ENCODE measurements at places on chromosomes 2 and 18. TPM values are rescaled to one million over a fixed set of nuclear protein-coding genes. Genes with fewer than 3 reads are reported as not detected.
A peak's percentile ranks its signal among the peaks of the same experiment; 100 is the strongest.

DNA sequence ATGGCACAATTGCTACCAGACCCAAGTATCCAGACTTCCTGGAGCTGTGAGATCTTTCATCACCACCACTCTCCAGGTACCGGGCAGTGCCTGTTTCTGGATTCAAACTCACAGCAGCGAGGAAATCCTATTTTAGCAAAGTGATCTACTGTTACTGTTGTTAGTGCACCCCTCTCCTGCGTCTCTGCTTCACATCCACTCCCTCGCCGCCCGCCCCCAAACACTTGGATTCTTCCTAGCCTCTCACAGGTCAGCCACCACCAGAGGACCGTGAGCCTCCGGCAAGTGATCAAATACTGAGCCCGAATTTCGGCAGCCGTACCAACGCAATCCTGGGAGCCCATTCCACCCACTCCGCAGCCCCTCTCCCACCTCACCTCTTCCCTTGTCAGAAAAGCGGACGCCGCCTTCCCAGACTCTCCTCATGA, 519 bp downstream of the METTL4 start:
- peak; percentile 17 for DNase-seq

- no peak for DNase-seq
Measured at GRCh38 chr18:61946449-61946848, 53.6 kb upstream of the RNF152 start.

DNA sequence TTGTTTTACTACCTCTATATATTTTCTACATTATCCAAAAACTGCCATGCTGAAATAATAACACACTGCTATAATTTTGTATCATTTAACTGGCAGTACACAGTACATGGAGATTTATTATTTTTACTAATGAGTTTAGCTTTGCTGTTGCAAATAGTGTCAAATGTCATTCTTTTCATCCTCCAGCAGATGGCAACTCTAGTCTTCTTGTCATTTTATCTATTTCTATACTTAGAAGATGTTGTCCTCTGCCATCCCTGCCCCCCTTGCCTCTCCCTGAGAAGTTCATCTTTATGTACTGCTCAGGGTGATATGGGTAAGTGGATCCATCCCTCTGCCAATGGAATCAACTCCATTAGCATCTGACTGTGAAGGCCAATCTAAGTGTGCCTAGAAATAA, 21.7 kb upstream of the LRRTM1 start:
- DNase-seq: peak; percentile 17

DNA sequence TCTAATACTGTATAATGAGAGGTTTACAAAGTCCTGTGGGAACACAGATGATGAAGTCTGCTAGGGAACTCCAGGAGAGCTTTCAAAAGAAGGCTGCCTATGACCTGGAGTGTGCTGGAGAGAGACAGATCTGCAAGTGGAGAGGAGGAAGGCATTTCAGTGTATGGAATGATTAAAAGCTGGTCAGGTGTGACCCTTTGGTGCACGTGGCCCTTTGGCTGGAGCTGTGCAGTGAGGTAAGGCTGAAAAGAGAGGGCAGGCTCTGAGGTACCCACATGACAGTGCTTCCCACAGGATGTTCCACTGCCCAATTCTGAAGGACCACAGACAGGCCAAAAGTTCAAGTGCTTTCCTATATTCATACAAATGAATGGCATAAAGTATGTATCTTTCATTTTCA, 157.1 kb downstream of the DYM start:
- DNase-seq: no peak

Gene KYNU
- not detected for total RNA-seq

DNA sequence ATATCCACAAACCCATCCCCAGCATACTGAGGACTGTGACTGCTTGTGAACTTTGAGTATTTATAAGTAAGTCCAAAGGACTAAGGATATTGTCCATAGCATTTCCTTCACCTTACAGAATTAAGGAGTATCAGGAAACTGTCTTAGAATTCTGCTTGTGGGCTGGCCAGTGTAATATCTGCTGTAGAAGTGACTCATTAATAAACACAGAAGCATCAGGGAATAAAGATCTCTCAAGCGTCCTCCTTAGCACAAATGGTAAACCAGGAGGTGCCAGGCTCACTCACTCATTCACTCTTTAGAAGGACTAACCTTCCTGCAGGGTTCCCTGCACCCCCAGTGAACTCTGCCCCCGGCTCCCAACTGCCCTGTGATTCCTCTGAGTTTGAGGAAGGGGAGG, 31.0 kb downstream of the CCDC68 start:
- no peak for DNase-seq

- DNase-seq: no peak
Measured at GRCh38 chr2:24304631-24305030, 55.7 kb downstream of the ITSN2 start.

DNA sequence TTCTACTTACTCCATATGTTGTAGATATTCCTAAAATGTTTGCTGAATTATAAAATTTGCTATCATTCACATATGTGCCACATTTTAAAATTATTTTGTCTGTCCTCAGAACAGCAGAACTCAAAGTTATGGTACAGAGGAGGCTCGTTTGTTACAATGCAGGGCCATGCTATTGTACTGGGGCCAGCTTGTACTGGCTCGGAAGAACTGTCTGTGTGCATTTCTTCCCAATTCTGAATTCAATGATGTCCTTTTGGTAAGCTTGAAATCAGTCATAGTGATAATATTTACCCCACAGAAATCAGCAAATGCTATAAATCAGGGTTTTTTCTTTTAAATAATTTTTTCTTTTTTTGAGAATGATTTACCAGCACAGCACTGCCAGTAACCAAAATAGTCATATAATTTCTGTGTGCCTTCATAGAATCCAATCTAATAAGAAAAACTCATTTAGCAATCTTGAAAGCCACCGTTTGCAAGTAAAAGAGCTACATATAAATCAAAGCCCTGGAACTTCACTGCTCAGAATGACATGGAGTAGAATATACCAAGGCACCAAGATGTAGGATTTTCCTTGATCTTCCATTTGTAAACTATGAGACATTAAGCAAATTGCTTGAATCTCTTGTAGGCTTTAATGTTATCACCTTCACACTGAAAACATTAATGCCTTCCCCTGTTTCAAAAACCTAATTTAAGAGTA, 90.7 kb upstream of the EPHA4 start:
- DNase-seq: no peak

Gene WDSUB1
- 7.7 TPM for total RNA-seq

DNA sequence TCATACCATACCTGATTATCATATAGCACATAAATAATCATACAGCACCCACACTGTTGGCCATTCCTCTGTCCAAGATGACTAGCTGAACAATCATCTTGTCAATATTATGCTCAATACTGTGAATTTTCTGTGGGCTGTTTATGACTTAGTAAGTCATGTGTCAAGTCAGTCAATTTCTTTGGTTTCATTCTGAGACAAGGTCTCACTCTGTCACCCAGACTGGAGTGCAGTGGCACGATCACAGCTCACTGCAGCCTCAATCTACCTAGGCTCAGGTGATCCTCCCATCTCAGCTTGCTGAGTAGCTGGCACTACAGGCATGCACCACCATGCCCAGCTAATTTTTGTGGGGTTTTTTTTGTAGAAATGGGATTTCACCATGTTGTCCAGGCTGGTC, 5.7 kb downstream of the MCM6 start:
- no peak for DNase-seq

Measured in Panc1 (cell line).